Activated T-helper 1 cell treated with Interleukin-2 at 50 U/mL for 16 hours (primary cell): ENCODE measurements at places on chromosomes 3 and 15.

DNA sequence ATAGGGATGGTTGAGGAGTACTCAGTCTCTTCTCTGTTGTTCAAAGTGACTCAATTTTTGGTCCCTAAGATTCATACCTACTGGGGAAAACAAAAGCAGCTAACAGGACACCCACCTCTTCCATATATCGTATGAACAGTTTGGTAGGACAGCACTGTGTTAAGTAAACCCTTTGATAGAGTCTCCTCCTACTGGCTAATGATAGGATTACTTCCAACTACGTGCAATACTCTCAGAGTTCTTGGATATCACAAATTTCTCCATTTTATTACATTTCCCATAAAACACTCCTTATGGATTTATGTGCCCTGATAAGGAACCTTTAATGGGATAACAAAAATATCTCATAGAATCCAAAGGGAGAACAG lies 200.2 kb upstream of the GOLGA6L4 start:
- no peak for DNase-seq

DNA sequence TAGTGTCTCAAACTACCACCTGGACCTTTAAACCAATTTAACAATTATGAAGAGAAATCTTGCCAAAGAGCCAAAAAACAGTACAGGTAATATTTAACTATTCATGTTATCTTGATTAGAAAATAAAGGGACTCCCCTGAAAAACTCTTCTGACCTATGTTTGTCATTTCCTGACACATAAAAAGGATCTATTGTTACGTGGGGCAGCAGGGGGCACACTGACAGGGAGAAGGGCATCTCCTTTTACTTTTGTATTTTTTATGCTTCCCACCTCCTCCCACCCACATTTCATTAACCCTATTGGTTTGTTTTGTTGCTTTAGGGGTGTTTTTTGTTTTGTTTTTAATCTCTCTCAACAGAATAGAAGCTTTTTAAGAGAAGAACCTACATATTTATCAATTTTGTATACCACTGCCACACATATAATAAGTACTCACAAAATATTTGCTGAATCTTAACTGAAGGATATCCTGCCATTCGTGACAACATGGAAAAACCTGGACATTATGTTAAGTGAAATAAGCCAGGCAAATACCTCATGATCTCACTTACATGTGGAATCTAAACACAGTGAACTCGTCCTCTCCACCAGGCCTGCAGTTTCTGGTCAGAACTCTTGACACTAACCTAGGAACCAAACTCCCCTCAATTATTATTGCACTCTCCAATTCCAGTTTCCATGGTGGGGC lies 17.7 kb downstream of the STAG1 start:
- DNase-seq, result no peak

DNA sequence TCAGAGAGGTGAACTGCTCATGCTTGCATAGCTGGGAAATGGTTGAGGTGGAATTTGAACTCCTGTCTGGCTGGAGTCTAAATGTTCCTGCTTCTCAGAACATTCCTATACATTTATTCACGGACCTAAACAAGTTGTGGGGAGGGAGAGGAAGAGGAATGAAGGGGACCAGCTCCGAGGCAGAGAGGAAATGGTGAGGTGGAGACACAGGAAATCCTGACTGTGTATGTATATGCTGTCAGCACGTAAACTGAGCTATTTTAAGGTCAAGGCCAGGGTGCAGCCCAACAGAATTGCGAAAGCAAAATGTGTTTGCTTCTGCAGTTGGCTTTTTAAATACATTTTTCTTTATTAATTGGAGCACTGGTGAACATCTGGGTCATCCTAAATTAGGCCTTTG lies 74.1 kb upstream of the POMGNT2 start:
- DNase-seq, result peak; percentile 12

DNA sequence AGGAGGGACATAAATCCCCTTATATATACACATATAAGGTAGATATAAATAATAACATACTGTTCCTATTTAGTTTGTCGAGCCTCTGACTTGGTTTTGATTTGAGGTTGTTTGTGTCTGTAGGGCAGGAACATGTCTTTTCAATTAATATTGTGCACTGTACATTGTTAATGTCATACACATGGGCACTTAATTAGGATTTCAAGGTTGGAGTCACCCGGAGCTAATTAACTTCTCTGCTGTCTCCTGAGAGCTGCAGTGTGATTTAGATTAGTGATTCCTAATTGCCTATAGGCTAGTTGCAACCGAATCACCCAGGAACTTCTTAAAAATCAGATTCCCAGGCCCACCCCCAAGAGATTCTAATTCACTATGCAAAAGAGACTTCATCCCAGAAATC lies 50.4 kb upstream of the FILIP1L start:
- no peak for DNase-seq

DNA sequence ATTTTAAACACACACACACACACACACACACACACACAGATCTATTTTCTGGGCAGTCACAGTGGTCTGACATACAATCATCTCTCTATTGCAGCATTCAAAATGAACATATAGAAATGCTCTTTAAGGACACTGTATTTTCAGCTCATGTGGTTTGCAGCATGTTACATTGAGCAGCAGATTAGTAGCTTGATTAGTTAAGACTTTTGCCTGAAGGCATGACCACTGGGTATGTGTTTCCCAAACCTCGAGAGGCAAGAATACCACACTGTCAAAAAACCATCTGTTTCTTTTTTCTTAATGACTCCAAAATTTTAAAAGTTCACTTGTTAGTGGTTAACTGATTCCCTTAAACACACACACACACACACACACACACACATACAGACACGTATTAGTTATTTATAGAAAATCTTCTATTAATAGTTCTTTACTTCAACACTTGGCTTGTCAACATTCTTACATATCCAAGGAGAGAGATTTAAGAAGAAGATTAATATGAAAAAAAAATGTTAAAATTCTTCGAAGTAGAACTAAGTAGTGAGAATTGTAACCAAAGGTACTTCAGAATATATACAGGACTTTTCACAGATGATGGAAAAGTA lies 518.2 kb downstream of the CADM2 start:
- DNase-seq, result no peak

- no peak for DNase-seq
Observed at GRCh38 chr3:87329065-87329464, 52.7 kb upstream of the POU1F1 start.

- no peak for DNase-seq
Observed at GRCh38 chr3:184636741-184637316, 75.0 kb downstream of the MAGEF1 start.

GRCh38 chr15:67882487-67883233 lies 42.8 kb upstream of the RNU6-1 start:
- DNase-seq, result no peak

- DNase-seq, result no peak
Observed at GRCh38 chr3:14209581-14210289, 31.1 kb downstream of the LSM3 start.
